Stimulated activated CD4-positive, alpha-beta T cell treated with anti-CD3 and anti-CD28 coated beads, Interleukin-2, amount 100 ng/mL, for 24 hours (primary cell): ENCODE measurements at places on chromosomes 1 and 21.
A peak's percentile ranks its signal among the peaks of the same experiment; 100 is the strongest.

GRCh38 chr1:90309806-90310205 lies 314.9 kb downstream of the ZNF326 start:
- DNase-seq = no peak

DNA sequence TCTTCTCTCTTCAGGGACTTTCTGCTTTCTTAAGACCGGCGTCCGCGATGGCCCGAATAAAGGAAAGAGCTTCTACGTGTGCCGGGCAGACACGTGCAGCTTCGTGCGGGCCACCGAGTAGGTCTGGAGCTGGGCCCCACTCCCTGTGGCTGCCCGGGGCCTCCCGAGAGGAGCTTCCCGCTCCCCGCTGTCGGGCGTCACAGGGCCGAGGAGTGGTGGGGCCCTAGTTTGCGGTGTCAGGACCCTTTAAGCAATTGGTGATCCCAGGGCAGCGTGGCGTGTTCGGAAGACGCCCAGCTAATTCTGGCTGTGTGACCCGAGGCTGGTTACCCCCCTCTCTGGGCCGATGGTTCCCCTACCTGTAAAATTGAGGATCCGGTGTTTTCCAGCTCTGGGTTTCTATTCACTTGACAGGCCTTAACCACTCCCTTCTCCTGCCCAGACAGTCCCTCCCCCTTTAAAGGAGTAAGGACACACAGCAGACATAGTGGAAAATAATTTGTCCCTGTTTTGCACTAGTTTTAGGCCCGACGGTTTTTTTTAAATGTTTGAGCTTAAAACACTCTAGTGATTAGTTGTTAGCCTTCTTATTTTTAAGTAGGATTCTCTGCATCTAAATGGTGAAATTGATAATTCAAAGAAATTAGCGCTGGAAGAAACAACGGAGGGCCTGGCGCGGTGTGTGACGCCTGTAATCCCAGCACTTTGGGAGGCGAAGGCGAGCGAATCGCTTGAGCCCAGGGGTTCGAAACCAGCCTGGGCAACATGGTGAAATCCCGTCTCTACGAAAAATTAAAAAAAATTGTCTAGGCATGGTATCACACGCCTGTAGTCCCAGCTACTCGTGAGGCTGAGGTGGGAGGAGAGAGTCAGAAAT lies 553 bp downstream of the TTF2 start:
- DNase-seq = peak; percentile 44

GRCh38 chr1:161139766-161140165 lies 7.3 kb upstream of the DEDD start:
- DNase-seq = peak; percentile 60

DNA sequence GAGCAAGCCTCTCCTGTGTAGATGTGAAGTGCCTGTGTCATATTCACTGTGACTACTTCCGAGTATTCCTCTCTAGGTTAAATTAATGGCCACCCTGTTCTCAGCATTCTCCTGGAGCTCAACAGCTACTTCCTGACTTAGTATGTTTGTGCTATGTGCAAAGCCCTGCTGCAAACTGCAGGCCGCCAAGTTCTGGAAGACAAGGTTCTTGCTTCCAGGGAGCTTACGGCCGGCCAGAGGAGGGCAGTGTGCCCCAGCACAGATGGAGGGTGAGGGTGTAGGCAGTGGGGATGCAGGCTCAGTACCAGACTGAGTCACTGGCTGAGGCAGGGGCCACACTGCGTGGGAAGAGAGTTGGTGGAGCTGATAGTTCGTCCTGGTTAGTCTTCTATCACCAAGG lies 43.2 kb downstream of the ELK4 start:
- DNase-seq = no peak

- no peak for DNase-seq
Observed at GRCh38 chr1:58590019-58590418, 13.0 kb upstream of the TACSTD2 start.

DNA sequence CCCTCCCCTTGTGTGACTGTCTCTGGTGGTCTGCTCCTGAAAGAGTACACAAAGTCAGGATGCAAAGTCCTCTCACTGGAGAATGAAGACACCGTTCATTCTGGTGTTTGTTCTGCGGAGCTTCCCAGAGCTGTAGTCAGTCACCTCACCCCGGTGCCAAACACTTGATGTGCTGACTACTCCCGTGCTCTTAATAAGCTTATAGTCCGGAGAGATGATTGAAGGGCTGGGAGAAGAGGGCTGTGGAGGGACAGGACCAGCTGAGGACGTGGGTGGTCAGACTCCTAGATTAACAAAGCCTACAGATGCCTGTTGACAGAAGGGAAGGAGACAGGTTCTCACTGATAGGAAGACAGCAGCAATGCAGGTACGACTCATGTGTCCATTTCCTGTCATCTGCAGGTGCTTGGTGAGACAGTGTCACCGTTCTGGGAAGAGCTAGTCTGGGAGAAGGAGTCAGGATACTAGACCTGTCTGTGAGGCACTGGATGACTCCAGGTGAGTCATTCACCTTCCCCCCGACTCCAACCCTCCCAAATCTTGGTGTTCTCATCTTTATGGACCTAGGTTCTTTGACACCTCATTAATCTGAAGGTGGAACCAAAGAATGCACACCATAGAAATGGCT lies 40.4 kb upstream of the LRRN2 start:
- no peak for DNase-seq

DNA sequence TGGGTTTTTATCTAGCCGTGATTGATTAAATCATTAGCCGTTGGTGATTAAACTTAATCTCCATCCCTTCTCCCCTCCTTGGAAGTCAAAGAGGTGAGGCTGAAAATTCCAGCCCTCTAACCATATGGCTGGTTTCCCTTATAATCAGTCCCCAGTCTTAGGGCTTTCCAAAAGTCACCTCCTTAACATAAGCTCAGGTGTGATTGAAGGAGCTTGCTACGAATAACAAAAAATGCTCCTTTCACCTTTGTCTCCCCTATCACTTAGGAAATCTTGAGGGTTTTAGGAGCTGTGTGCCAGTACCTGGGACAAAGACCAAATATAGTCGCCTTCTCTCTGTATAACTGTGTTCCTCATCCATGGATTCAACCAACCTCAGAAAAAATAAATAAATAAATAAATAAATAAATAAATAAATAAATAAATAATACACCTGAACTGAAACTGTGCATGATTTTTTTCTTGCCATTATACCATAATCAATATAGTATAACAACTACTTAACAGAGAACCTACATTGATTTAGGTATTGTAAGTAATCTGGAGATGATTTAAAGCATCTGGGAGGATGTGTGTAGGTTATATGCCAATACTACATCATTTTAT lies 82.2 kb downstream of the PAPPA2 start:
- no peak for DNase-seq

- DNase-seq = no peak
Observed at GRCh38 chr1:85259912-85260274, 431 bp upstream of the C1orf52 start.

- DNase-seq = no peak
Observed at GRCh38 chr1:13888351-13888986, 188.5 kb downstream of the PRDM2 start.

- no peak for DNase-seq
Observed at GRCh38 chr1:50308878-50309277, 114.4 kb downstream of the DMRTA2 start.

DNA sequence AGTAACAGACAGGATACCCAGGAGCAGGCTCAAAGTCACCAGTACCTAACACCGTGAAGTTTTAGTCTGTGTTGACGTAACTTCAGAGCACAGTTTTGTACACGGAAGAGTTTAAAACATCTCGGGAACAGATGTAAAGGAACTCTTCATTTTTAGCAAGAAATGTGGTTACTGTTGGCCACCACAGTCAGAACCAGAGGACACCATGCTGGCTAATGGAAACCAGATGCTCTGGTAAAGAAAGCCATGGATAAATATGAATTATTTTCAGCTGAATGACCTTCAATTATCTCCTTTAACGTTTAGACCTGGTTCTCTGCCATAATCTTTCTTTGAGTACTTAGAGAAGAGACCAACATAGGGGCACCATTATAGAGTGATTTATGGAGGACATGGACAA lies 115.9 kb downstream of the NTMT2 start:
- no peak for DNase-seq

- no peak for DNase-seq
Observed at GRCh38 chr1:36651176-36651910, 168.6 kb upstream of the CSF3R start.

DNA sequence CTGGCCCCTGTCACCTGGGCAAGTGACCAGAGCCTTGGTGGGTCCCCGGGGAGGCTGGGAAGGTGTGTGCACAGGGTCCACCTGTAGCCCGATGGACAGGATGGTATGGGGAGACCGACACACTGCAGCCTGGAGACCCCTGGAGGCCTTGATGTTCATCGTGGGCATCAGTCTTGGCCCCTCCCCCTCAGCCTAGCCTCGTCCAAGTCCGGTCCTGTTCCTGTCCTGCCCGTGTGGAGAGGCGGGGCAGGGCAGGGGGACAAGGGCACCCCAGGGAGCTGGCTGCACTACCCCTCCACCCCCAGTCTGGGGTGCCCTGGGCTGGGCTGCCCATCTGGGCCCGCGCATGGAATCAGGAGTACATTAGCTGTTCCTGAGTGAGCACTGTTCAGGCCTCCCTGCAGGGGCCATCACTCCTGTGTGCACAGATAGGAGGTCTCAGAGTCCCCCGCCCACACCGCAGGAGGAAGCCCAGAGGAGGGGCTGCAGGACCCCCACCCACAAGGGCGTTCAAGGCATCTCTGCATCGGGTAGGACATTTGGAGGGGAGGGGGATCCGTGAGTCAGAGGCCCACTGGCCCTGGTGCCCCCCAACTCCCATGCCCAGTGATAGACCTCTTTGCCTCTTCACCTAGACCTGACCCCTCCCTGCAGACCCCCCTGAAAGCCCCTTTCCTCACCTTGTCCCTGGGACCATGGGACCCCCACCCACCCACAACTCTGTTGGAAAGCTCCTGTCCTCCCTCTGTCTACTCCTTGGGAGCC lies 63.2 kb downstream of the WNT9A start:
- no peak for DNase-seq

DNA sequence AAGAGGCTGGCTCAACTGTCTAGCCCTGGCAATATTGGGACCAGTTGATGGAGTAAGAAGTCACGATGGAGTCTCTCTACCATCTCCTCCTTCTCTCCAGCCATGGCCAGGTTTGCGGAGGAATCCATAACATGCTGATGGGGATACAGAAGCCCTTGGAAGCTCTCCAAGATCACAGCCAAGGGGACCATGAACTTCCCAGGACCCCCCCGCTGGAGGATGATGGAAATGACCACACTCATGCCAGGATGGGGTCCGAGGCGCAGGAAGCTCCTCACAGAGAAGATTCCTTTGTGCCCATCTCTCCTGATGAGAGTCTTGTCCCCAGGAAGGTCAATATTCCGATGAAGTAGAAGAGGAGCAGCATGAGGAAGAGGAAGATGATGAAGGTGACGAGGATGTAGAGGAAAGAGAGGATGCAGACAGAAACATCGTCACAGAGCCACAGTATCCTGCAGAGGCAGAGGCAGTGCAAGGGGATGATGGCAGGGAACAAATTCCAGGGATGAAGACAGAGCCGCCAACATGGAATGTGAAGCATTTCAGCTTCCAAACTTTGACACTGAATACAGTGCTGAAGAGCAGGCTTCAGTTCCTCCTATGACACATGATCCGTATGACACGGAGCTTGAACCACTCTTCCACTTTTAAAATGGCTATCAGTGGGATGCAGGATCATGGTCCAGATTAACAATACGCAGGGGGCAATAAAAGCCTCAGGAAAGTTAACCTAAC lies 57.9 kb upstream of the EDN2 start:
- no peak for DNase-seq

DNA sequence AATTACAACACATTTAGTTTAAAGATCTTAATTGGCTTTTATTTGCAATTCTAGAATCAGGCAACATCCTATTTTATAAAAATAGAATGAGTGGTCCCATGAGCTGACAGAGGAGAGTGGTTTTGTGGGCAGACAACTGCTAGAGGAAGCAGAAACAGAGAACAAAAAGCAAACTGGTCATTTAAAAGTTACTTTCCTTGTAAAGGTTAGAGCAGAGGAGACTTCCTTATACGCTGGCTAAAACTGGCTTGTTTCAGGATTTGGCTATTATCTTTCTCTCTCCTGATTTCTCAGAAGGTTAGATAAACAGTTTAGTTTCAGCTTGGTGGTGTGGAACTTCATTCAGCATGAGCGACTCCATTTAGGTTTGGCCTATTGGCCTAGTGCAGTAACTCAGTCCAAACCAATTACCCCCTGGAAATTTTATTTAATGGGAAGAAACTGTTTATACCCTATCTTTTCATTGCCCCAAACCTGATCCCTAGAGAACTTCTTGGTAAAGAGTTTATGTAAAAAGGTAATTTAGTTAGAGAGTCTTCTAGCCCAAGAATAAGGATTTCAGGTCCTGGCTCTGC lies 32.2 kb upstream of the IL20 start:
- DNase-seq = no peak

GRCh38 chr1:177817937-177818875 lies 151.7 kb downstream of the SEC16B start:
- DNase-seq = no peak

DNA sequence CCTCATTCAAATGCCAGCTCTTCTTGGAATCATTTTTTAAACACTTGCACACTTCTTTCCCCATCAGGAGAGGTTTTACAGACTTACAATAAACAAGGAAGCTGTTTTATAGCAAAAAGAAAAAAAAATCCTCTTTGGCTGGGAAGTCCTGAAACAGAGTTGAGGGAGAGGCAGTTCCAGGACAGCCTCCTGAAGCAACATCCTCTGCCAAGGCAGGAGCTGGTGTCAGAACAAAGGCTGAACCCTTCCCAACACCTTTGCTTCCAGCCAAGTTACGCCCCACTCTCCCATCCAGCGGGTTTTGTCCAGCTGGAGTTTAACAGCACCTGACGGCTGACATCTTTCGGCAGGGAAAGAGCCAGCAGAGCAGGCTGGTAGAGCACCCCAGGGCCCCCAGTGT lies 287.8 kb downstream of the RRAGC start:
- DNase-seq = no peak

DNA sequence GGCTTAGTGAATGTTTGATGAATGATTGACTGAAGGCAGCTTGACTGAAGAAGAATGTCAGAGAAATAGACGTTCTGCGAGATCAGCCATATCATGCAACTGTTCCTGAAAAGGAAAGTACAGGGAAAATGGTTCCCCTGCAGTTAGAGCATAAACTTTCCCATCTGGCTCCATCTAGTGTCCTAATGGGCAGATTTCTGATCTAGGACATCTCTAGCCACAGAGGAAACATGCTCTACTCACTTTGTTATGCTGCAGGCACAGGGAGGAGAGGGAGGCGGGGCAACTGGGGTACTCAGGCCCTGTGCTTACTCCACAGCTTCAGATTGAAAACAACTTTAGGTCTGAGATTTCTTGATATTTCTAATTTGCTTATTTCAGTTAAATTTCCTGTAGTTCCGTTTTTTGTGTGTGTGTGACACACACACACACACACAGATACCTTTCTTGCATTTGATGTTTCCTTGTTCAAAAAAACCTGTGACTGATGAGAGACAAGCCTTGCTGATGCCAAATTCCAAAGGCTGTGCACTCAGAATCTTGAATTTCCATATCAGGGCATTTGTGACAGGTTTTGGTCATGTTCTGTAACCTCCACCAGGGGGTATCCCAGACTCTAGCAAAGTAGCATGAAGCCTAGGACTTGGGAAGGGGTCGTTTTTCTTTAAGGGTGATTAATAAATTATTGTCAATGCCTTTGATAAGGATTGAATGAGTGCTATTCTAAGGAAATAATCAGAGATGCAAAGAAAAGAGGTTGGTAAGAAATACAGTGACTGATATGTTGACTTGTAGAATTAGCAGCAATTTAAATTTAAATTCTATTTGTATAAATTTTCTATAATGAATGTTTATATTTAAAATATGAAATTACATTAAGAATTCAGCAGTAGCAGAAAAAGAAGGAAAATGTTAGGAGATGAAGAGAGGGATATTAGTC lies 139.7 kb upstream of the BEND5 start:
- DNase-seq = no peak
